ENCODE measurements at places on chromosomes 13 and 19.

DNA sequence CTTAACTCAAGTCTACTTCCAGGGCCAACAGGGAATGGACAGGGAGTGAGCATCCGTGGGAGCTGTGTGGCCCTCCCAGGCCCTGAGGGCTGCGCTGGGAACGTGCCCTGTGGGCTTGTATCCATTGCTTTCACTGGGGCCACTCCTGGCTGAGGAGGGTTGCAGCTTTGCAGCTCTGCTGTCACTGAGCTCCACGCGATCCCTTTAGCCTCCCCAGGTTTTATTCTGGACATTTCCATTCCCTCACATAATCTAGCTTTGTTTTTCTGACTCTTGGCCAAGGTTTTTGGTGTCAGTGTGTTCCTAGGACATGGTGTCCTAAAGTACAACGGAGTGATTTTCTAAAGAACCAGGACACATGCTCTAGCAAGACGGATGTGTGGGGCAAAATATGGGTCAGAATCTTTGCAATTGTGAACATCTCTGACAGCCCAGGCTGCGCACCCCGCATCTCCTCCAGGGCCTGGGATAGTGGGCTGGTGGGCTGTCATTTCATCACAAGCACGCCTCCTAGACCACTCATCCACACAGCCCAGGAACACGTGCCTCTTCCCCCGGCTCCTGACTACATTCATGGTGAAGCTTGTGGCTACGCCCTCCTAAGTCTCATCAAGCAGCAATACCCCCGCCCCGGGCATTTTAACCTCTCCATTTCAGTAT, 28.0 kb downstream of the GGACT start:
- no peak for DNase-seq

DNA sequence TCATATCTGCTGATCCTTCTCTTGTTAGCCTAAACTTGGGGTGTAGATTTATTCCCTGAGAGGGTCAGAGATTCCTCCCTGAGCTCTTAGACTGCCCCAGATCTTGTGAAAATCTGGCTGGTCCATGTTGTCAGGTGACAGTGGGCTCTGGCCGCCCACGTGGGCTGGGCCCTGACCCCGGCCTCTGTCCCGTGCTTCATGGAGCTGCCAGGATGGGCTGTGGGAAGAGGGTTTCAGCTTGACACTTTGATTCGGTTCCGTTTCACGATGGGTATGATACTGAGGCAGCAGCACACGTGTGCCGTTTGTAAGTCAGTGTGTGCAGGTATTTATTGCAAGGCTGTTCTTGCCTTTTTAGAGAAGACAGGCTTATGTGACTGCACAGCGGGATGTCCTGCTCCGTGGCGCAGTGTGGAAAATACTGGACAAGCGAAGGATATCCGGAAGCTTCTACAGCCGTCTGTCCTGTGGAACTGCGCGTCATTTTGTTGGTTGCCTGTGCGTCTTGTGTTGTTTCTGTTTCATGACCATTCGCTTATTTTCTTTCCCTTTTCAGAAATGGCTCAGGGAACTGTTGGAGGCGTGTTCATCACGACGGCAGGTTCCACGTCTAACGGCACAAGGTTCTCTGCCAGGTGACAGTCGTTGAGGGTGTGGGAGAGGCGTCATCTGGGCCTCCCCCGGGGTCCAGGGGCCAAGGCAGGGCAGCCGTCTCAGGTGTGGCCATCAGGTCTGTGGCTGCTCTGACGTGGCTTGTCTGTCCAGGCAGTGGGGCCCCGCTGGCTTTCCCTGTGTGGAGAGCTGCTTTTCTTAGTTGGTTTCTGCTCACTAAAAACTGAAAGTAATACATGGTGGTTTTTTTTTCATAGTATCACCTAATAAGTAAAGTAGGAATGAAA, 20.5 kb downstream of the ATP4B start:
- DNase-seq = no peak

- DNase-seq = no peak
Observed at GRCh38 chr19:10782795-10783194, 53.2 kb downstream of the TMED1 start.

- DNase-seq = no peak
Observed at GRCh38 chr19:39126312-39127187, 964 bp downstream of the PAK4 start.

GRCh38 chr13:81133066-81133465, 792.1 kb upstream of the SPRY2 start:
- DNase-seq = no peak

GRCh38 chr13:49046002-49046401, 70.3 kb downstream of the FNDC3A start:
- no peak for DNase-seq

DNA sequence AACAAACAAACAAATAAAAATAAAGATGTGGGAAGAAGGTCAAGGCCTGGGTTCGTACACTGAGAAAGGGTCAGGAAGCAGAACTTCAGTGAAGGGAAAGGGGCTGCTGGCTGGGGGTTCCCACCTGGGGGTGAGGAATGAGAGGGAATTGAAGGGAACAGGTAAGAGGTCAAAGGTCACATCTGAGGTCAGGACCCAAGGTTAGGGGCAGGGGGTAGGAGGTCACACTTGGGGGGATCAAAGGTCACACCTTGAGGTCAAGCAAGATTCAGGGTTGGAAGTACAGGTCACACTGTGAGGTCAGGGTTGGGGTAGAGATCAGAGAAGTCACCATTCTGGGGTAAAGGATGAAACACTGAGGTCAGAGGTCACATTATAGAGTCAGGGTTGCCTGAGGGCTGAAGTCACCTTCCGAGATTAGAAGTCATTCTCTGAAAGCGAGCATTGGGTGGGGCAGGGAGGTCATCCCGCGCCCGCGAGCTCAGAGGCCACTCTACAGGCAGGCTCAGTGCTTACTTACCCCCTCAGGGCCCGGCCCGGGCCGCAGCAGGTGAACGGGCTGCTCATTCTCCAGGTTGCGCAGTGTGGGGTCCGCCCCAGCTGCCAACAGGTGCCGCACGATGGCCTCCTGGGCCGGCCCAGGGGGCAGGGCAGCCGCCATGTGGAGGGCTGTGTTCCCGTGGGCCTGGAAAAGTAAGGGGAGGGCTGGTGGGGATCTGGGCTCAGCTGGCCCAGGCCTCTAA, 10.8 kb downstream of the NFKBID start:
- DNase-seq = no peak

- no peak for DNase-seq
Observed at GRCh38 chr13:111927181-111927540, 139.8 kb upstream of the SOX1 start.

GRCh38 chr13:95552539-95553441, at the start of gene CLDN10:
TSS of gene CLDN10 (plus strand) at chr13:95552720. CDS start at chr13:95552754, 34 bp downstream.
- DNase-seq = no peak

DNA sequence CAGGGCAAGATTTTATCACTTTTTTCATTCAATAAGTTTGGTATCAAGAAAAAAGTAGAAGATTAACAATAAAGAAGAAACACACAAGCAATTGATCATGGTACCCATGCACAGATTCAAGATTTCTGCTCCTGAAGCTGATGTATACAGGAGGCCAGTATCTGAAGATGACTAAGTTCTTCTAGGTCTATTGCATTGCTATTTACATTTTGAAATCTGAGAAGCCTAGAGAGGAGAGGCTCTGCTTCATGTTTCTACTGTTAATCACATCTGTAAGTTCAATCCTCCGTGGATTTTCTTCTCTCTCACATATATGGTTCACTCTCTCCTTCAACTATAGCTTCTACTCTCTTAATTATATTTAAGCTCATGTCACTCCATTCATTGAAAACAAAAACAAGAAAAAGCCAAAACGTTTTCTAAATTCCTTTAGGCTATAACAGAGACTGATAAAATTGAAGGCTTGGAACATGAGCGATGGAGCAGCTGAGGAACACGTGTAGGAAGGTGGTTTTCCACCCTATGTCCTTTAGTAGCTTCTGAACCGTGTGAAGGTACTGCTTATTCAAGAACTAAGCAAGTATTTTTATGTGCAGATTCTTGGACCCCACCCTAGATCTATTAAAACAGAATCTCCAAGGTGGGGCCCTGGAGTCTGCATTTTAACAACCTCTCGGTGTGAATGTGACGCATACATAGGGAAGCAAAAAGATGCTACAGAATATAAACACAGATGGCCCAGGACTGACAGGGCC, 198.2 kb downstream of the EFNB2 start:
- DNase-seq = no peak

DNA sequence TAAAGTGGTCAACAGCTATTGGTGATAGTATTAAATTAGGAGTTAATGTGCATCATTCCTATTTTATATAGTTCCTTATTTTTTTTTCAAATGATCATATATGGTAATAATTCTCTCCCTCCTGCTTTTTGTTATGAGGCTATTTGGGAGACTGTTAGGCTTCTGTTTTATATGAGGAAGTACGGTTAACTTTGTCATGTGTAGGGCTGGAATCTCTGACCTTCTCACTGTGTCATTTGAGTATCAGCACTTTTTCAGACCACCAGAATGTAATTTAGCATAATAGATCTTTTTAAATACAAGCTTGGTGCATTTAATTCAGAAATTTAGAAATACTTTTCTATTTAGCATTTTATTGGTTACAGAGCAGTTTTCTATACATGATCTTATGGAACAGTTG, 7.7 kb downstream of the DGKH start:
- no peak for DNase-seq

DNA sequence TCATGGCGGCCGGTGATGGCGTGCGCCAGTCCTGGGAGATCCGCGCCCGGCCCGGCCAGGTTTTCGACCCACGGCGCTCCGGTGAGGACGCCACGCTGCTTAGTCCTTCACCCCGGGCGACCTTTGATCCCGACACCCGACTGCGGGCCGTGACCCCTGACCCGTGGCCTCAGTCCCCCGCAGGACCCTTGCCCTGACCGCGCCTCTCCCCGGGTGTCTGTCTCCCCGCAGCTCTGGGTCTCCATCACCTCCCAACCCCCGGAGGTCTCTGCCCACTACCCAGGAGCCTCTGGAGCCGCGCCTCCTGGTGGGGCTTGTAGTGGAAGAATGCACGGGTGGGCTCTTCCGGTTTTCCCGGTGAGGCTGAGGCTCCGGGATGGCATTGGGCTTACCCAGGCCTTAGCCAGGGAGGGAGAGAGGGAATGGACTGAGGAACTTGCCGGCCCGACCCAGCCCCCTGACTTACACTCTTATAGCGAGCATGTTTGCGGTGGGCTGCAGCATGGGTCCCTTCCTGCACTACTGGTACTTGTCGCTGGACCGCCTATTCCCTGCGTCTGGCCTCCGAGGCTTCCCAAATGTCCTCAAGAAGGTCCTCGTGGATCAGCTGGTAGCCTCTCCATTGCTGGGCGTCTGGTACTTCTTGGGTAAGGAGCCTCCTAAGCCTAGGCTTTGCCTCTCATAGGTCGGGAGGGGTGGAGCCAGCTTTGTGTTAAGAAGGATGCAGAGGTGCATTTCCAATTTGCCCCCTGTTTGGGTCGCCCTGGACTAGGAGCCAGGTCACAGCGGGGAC, 566 bp downstream of the MPV17L2 start:
- DNase-seq = no peak

DNA sequence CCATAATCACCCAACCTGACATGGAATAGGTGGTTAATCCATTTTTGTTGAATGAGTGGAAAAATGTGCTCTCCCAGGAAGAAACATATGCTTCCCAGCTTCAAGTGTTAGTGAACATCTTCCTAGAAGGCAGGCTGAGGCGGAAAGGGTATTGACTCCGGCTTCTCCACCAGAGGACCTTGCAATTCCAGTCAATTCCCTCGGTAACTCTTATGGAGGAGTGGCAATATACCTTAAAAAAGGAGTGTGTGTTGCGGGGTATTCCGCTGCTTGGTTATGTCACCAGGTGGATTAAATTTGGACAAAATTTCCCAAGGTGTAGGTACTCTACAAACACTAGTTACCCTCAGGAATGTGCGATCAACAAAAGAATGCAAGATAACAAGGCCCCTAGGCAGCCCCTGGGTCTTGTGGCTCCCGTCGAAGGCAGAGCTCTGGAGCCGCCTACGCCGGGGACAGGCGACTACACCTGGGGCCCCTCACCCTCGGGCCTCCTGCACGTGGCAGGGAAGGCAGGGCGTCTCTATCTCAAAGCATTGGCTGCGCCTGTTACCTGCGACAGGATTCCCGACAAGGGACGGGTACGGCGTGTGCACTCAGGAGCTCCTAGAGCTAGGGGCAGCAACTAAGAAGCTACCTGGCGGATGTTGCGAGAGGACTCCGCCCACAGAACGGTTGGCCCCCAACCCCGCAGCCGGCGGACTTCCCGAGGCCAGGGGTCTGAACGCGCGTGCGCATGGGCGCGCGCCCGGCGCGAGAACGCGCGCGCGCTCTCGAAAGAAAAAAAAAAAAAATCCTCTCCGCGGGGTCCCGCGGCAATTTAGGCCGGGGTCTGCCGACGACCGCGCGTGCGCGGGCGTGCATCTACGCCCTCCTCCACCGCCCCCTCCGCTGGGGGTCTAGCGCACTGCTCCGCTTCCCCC, at the start of gene WDR87:
WDR87 (minus strand) TSS at position 649 of the 923 bp plus-strand sequence. CDS start 8,355 bp downstream, outside the sequence.
- no peak for DNase-seq

- DNase-seq = no peak
Observed at GRCh38 chr13:112943309-112944125, 25.5 kb upstream of the MCF2L start.

- no peak for DNase-seq
Observed at GRCh38 chr13:70183041-70183440, 74.8 kb upstream of the KLHL1 start.

DNA sequence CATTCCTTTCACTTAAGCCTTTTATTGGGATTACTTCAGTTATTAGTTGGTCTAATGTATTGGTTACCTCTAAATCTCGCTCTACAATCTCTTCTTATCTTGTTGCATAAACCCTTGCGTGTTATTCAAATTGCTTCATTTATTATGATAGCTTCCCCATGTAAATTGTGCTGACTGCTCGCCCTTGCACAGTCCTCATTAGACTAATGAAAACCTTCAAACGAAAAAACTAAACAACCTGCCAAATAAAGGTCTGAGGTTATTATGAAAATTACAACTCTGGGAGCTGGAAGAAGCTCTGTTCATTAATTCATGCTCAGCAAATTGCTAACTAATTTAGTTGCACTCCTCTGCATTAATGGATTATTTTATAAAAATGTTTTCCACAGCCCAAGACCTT, 320.1 kb downstream of the DACH1 start:
- DNase-seq = no peak

DNA sequence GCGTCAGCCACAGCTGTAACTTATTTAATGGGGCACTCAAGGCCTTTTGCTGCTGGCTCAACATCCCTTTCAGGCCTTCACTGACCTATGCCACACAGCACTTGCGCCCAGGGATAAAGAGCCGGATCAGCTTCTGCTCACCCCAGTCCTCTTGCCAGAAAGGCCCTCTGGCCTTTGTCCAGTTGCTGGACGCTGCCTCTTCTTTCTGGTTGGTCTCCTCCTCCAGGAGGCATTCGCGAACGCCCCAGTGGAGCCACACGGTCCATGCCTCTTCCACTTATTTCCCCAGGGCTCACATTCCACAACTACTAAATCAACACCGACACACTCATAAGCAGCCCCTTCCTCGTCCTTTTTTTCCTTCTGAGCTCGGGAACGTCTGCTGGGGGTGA, 3.7 kb upstream of the ZNF329 start:
- no peak for DNase-seq
